ENCODE measurements at places on chromosomes 5 and 9.

- DNase-seq = no peak
Measured at GRCh38 chr5:160268121-160268520, 38.8 kb downstream of the FABP6 start.

DNA sequence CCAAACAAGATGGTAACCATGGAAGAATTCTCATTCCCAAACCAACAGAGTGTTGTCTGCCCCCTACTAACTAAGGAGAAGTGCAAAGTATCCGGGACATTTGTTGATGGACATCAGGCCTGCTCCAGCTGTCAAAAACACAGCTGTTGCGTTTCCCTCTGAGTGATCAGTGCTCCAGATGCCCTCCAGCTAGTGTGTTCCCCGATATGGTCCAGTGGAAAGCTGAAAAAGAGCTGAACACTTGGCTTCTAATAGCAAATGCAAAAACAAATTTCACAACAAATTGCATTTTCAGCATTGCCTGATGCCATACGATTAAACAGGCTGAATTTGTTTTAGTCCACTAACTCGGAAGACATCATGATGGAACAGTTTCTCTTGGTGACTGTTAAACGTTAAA lies 1398.7 kb downstream of the PTPRD start:
- DNase-seq = no peak

- no peak for DNase-seq
Measured at GRCh38 chr5:92525131-92525530, 1055.9 kb downstream of the NR2F1-AS1 start.

- no peak for DNase-seq
Measured at GRCh38 chr5:73797132-73797510, 171.1 kb downstream of the ARHGEF28 start.

DNA sequence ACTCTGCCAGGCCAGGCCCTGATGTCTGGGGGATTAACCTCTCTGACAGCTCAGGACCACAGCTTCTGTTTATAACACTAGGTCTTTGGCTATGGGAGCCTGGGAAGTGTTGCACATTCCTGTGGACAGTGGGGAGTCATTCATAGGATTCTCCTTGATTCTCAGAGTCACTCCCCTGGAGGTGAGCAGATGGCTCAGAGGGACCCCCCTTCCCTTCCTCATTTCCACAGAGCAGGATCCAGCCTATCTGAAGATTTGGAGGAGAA lies 60.2 kb downstream of the NRG2 start:
- peak; percentile 51 for DNase-seq

DNA sequence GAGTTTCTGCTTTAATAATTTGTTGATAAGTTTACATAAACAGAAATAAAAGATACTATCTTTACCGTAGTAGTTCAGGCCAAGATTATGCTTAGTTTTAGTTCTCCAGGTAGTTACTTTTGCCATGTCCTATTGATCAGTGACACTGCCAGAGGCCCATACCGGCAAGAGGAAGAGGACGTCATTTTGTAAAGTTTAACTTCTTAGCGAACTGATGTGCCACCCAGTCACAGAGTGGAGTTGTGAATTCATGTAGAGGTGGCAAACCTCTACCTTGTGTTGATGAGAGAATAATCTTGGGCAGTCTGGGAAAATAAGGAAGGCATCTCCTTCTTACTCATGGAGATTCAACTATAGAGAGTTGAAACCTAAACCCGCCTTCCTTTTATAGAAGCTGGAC lies 21.8 kb downstream of the RGMB start:
- DNase-seq = no peak

- DNase-seq = no peak
Measured at GRCh38 chr5:55429613-55430253, 105.0 kb downstream of the PLPP1 start.

DNA sequence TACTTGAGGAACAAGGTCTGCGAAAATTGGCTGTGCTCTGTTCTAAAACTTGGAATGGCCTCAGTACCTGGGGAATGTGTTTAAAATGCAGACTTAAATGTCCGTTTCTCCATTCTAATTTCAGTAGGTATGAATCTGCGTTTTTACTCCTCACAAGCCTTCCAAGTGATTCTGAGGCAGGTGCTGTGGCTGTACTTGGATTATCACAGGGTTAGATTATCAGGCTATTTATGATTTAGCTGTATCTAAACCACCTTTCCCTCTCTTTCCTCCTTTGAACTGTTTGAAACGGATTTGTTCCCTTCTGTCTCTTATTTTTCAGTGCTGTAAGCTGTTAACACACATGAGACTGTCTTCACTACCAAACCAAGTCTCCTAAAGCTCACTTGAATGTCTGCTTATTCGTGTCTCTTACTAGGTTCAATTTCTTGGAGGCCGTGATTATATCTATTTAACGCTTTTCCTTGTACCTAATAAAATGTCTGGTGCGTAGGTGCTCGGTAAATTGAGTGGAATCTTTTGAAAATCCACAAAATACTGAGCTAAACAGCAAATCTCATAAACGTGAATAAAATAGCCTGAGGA lies 714 bp upstream of the CETN3 start:
- no peak for DNase-seq

DNA sequence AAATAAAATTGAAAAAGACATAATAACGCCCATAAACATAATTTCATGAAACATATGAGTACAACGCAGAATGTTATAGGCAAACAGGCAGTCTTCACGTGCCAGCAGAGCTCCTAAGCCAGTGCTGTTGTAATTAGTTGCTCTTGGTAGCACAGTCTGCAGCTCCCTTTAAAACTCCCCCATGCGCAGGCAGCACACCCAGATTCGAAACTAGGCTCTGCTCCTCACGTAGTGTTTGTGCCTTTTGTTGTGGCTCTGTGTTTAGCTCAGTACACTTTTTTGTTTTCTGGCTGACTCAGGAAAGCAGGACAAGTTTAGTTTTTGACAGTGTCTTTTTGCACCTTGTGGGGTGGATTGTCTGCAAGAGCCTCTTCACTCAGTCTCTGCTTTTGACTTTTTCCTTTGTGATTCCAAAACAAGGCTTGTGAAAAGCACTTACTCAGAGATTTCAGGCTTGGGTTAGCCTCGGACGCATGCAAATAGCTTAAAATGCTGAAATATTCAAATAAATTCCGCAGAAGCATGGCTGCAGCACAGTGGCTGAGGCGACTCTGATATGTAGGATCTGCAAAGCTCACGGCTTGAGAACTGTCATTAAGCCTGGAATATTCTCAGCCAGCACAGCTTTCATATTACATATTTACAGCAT lies 113.6 kb downstream of the IRX1 start:
- no peak for DNase-seq

DNA sequence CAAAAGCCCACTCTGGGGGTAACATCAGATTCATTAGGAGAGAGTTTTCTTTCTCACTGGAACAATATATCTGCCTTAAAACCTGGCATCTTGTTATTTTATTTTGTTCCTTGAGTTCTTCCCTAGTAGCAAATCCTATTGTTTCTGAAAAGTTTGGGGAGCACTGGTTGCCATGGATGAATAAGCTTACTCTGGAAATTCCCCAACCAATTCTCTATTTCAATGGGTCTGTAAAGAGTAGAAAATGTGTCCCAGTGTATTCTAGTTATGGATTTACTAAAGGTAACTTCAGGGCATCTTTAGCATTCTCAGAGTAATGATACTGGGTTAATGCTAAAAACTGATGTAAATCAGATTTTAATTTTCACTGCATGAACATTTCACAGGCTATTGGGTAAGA lies 94.2 kb upstream of the S1PR3 start:
- no peak for DNase-seq

- DNase-seq = no peak
Measured at GRCh38 chr9:113963017-113963620, 87.0 kb downstream of the ZNF618 start.

GRCh38 chr9:105890046-105890822 lies 195.9 kb downstream of the TMEM38B start:
- no peak for DNase-seq

DNA sequence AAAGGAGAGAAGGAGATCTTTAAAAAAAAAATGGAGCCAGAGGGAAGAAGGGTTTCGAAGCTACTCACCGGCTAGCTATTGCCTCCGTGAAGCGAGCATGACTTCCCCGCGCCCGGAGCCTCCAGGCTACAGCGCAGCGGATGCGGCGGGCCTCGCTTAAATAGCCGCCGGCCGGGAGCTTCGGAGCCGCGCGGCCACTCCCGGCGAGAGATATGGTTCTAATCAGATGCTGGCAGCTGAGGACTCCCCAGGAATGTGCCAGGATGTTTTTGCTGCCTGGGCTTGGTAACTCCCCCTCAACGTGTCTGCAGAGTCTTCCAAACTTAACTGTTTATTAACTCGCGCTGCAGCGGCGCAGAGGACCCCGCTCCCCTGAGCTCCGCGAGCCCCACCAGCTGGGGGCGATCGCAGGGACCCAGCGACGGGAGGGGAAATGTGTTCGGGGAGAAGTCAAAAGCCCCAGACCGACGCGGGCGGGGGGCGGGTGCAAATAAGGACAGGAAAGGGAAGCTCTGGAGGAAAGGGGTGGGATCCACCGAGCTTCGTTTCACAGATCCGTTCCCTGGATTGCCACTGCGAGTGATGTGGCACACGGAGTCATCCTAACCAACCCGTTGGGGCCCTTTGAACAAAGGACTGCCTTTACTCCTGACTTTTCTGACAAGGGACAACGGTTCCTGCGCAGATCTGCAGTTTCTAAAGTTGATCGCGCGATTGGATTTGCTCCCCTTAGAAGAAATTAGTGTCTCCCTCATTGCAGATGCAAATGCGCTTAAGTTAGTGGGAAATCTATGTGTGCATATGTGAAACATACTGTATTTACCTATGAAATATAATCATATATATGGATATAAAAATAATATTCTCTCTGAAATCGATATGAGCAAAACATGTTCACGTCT lies at the start of gene DAB2:
TSS of gene DAB2 (minus strand) at position 245 of the 902 bp plus-strand sequence. CDS start 30,660 bp downstream, outside the sequence.
- peak; percentile 94 for DNase-seq

- peak; percentile 2 for DNase-seq
Measured at GRCh38 chr9:36665921-36666431, 93.3 kb downstream of the MELK start.

GRCh38 chr9:128454991-128455390 lies 815 bp upstream of the ODF2 start:
- DNase-seq = no peak

- peak; percentile 96 for DNase-seq
Measured at GRCh38 chr9:81787747-81788632, 98.6 kb upstream of the TLE1 start.

- DNase-seq = no peak
Measured at GRCh38 chr9:133514460-133515239, 10.1 kb downstream of the MYMK start.

GRCh38 chr5:91528831-91529230 lies 145.7 kb upstream of the ARRDC3 start:
- DNase-seq = no peak

DNA sequence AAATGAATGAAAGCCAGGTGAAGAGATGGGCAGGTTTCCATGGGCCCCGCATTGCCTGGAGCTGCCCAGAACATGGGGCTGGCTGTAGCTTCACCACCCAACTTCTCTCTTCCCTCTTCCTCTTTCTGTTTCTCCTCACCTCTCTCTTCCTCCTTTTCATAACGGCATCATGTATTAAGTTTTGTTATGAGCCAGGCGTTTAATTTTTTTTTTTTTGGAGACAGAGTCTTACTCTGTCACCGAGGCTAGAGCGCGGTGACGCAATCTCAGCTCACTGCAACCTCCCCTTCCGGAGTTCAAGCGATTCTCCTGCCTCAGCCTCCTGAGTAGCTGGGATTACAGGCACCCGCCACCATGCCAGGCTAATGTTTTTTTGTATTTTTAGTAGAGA lies 13.0 kb upstream of the SPINK4 start:
- DNase-seq = no peak

DNA sequence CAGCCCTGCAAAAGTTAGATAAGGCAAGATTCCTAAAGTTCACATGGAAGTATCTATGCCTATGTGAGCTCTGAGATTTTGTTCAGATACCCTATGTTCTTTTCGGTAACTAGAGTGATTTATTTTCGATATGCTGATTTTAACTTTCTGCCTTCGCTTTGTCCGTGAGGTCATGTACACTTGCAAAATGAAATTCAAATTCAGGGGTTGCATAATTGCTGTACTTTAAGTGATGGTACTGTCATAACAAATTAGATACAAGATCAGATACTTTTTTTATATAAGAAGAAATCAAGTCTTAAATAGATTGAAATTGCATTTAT lies 350 bp upstream of the ECPAS start:
- no peak for DNase-seq

GRCh38 chr5:65695896-65696295 lies 26.0 kb downstream of the SGTB start:
- no peak for DNase-seq

GRCh38 chr5:61784341-61784740 lies 452.3 kb downstream of the ZSWIM6 start:
- no peak for DNase-seq

- DNase-seq = no peak
Measured at GRCh38 chr9:109477258-109478050, 20.7 kb downstream of the PTPN3 start.

- DNase-seq = no peak
Measured at GRCh38 chr9:113912816-113913215, 36.7 kb downstream of the ZNF618 start.

- no peak for DNase-seq
Measured at GRCh38 chr5:133508845-133509741, 103.2 kb downstream of the FSTL4 start.

DNA sequence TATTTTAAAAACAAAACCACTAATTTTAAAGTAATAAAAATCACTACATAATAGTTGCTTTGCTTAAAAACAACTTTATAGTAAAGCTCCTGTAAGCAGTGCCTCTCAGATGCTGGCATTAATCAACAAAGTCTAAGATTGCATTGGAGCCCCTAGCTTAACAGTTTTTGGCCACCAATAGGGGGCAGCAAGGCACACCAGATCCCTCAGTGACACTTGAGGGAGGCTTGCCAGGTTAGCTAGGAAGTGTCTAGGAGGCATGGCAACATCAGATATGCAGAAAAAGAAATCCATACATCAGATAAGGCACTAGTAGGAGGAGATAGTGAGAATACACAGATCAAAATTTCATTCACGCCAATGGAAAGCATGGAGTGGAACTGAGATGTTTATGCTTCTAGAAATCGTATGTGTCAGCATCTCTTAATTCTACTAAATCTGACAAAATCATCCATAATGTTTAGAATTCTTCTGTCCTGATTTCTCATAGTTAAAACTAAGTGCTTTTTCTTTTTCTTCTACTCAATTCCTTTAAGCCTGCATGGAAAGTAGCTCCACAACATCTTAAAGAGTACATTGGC lies 73.6 kb upstream of the PAM start:
- DNase-seq = peak; percentile 49

DNA sequence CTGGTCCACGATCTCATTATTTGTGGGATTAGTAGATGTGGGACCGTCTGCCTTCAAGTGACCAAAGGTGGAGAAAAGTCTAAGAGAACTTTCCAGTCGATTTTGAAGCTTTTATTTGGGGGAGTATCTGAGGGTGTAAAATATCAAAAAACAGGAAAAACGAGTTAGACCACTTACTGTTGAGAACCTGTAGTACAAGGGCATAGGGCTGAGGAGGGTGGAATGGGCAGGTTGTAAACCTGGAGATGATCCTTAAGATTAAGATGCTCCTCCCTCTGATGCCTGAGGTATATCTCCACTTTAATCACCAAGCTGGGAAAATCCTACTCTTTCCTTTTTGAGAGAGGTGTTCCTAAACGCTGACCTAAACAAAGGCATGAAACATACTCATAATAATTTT lies 32.0 kb upstream of the GTF2H2C start:
- DNase-seq = no peak
